Muscle of leg (tissue), 16 donors: ENCODE measurements at places on chromosomes 6 and 20. TPM values are rescaled to one million over a fixed set of nuclear protein-coding genes. Genes with fewer than 3 reads are reported as not detected.
A peak's percentile ranks its signal among the peaks of the same experiment; 100 is the strongest.

The SLC22A16 gene
- 0.29 TPM for polyA plus RNA-seq

The FAM135A gene
- polyA plus RNA-seq, result 16.4 TPM

The ZKSCAN3 gene
- polyA plus RNA-seq, result 5.0 TPM

The CDH4 gene
- 1.2 TPM for polyA plus RNA-seq

The RBPJL gene
- polyA plus RNA-seq, result not detected

DNA sequence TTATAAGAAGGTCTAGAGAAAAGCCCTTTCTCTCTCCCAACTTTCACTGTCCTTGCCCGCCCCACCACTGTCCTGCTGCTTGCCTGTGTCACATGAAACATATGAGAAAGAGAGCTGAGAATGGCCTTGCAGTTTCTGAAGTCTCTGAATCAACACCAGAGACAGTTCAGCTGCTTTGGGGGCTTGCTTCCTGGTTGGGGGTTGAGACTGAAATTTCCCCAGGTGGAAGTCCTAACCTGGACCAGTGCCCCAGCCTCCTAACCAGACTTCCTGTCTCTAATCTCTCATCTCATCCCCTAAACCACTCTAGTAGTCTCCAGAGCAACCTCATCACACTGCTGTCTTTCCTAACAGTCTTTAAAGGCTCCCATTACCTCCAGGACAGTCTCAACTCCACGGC lies 10.7 kb downstream of the TRAM2 start:
- DNase-seq, result no peak

GRCh38 chr20:13530146-13530545 lies 108.6 kb downstream of the TASP1 start:
- no peak for DNase-seq

DNA sequence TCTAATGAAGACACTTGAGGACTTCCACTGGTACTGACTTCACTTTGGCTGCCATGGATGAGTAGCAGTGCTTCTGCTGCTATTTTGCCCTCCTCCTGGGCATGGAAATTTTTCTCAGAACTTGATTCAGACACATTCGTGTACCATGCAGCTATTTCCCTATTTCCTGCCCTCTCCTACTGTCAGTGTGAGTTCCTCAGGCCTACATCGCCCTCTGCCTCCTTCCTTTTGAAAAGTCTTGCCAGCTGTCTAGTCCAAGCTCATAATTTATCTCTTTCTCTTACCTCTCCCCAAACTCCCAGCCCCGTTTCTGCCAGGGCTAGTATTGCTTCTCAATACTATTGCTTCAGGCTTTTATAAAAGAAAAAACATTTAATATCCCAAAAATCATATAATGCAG lies 470.2 kb downstream of the ADGRB3 start:
- DNase-seq, result no peak

- DNase-seq, result no peak
These were observed 90.9 kb upstream of the GRIK2 start for GRCh38 chr6:101302593-101302992.

- DNase-seq, result no peak
These were observed 21.8 kb downstream of the LMBRD1 start for GRCh38 chr6:69774740-69775584.

GRCh38 chr6:166624275-166624674 lies 2.8 kb downstream of the RPS6KA2 start:
- DNase-seq, result no peak

DNA sequence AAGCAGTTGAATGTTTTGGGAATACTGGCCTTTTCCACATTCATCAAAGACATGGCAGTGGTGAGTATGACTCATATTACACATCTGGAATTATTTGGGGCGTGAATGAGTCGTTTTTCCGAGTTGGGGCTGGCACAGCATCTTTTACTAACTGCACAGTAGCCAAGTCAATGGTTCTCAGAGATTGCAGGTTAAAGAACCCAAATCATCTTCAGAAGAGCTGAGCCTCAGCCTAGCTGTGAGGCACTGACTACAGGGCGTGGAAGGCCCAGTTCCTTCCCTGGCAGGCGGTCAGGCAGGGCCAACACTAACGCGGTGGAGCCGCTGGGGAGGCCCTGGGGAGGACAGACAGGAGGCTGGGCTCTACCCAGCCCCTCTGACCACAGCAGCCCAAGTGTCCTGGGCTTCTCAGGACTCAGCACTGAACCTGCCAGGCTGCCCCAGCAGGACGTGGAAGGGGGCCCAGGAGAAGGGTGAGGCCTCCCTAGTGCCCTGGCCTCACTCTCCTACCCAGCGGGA lies 20.1 kb upstream of the HELZ2 start:
- DNase-seq, result peak; percentile 62

DNA sequence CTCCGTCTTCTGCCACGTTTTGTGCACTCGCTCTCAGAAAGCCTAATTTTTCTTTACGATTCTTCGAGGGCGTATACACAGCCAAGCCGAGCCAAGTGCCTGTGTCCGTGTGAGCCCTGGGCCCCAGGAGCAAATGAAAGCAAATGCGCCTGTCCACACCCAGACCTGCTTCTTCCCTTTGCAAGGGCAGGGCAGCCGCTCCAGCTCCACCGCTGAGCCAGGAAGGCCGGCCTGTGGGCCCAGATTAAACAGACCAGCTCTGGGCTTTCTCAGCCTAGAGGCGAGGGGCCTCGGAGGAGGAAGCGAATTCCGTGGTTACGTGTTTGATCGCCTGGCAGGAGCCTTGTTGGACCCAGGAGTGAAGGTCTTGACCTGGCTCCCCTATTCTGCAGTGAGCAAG lies 184.6 kb downstream of the SMOC2 start:
- DNase-seq, result no peak

- no peak for DNase-seq
These were observed 115.4 kb downstream of the TENT5A start for GRCh38 chr6:81636930-81637568.

DNA sequence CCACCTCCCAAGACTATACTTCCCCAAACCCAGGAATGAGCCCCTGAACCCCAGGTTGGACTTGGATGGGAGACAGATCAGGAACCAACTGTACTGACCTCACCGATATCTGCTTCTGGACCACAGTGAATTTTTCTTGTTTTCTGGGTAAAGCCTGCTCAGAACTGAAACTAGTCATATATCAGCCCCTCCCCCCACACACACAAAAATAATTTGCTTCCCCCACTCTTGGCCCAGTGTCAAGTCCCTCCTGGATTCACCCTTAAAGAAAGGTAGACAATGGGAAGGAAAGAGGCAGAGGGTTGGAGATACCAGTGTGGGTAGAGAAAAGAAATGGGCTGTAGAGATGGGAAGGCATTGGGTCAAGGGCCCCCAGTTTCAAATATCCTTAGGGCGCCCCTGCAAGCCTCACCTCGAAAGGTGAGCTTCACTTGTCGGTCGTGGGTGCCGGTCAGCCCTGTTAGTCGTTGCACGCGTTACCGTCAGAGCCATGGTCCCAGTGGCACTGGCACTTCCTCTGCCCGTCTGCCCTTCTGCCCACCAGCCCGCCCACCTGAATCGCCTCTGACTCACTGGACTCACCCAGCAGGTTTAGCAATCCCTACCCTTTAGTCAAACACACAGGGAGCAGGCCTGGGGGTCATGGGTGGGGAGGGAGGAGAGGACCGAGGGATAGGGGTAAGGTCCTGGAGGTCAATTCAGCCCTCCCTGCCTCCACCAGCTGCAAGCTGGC lies 8.5 kb upstream of the SPAG4 start:
- DNase-seq, result no peak
